Activated T-cell treated with anti-CD3 and anti-CD28 coated beads, Interleukin-2, amount 50 U/mL, for 72 hours (primary cell): ENCODE measurements at places on chromosomes 6 and 20.
A peak's percentile ranks its signal among the peaks of the same experiment; 100 is the strongest.

- DNase-seq: no peak
- H3K36me3 ChIP-seq: no peaks in the 10 kb centered on the region
- no peak overlapping the region for H3K4me3 ChIP-seq
- no peaks in the 10 kb centered on the region for H3K4me1 ChIP-seq
- H3K27ac ChIP-seq: no peak overlapping the region
- no peaks in the 10 kb centered on the region for H3K27me3 ChIP-seq
Observed at GRCh38 chr20:22681591-22682248, 97.3 kb upstream of the FOXA2 start.

DNA sequence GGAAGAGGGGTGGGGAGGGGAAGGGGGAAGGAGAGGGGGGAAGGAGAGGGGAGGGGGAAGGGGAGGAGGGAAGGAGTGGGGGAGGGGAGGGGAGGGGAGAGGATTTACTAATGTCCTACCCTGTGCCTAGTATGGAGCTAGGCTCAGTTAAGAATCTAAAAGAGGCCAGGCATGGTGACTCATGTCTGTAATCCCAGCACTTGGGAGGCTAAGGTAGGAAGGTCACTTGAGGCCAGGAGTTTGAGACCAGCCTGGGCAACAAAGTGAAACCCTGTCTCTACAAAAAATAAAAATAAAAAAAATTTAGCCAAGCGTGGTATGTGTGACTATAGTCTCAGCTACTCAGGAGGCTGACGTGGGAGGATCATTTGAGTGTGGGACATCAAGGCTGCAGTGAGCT, 13.0 kb downstream of the UBE2J1 start:
- H3K27ac ChIP-seq: peak overlapping the region; percentile 88
- no peak overlapping the region for H3K4me3 ChIP-seq
- H3K27me3 ChIP-seq: no peaks in the 10 kb centered on the region
- H3K4me1 ChIP-seq: peaks cover 2% of the 10 kb centered on the region
- peaks cover 8% of the 10 kb centered on the region for H3K36me3 ChIP-seq
- no peak for DNase-seq

DNA sequence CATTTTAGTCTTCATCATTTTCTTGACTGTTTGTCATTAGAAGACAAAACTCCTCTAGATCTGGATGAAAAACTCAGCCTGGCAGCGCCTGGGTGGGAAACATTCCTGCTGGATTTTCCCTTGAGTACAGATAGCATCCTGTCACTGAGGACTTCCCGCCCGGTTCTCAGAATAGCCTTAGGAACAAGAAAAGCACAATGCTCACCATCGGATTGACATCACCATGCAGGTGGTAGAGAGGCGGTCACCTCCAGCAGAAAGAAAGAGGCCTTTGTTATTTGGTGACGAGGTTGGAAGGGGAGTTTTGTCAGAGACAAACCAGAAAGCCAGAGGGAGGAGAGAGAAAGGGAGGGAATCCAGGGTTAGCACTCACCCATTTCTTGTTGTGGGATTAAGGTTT, 39.8 kb downstream of the KIF25 start:
- H3K4me1 ChIP-seq: peaks cover 10% of the 10 kb centered on the region
- peaks cover 20% of the 10 kb centered on the region for H3K36me3 ChIP-seq
- no peak overlapping the region for H3K27ac ChIP-seq
- no peak overlapping the region for H3K4me3 ChIP-seq
- no peak for DNase-seq

- peak; percentile 67 for DNase-seq
- no peak overlapping the region for H3K27ac ChIP-seq
- H3K36me3 ChIP-seq: peaks cover 1% of the 10 kb centered on the region
Observed at GRCh38 chr20:667351-668034, 8.1 kb downstream of the SCRT2 start.

DNA sequence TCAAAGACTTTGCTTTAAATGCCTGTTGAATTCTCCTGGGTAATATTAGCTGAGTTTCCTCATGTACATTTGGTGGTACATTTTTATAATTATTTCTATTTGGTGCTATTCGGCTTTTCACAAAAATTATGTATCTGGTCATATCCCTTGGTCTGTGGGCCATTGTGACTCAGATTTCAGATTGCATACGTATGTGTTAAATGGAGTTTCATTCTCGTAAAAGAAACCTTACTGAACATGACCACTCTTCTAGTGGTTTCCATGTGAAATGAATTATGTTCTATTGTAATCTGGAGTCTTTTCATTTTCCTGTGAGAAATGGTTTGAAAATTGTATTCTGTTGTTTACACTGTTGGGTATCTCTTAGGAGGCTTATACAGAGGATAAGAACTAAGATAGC, 386.2 kb upstream of the FLRT3 start:
- no peak for DNase-seq
- no peak overlapping the region for H3K27ac ChIP-seq
- H3K27me3 ChIP-seq: no peaks in the 10 kb centered on the region
- no peaks in the 10 kb centered on the region for H3K4me1 ChIP-seq
- no peak overlapping the region for H3K4me3 ChIP-seq
- no peaks in the 10 kb centered on the region for H3K36me3 ChIP-seq

- peaks cover 20% of the 10 kb centered on the region for H3K4me1 ChIP-seq
- peaks cover 39% of the 10 kb centered on the region for H3K36me3 ChIP-seq
- H3K27ac ChIP-seq: no peak overlapping the region
- H3K4me3 ChIP-seq: no peak overlapping the region
- no peaks in the 10 kb centered on the region for H3K27me3 ChIP-seq
Observed at GRCh38 chr20:32435449-32436107, 77.4 kb downstream of the ASXL1 start.
